ENCODE measurements at places on chromosomes 11 and 22.
A peak's percentile ranks its signal among the peaks of the same experiment; 100 is the strongest.

DNA sequence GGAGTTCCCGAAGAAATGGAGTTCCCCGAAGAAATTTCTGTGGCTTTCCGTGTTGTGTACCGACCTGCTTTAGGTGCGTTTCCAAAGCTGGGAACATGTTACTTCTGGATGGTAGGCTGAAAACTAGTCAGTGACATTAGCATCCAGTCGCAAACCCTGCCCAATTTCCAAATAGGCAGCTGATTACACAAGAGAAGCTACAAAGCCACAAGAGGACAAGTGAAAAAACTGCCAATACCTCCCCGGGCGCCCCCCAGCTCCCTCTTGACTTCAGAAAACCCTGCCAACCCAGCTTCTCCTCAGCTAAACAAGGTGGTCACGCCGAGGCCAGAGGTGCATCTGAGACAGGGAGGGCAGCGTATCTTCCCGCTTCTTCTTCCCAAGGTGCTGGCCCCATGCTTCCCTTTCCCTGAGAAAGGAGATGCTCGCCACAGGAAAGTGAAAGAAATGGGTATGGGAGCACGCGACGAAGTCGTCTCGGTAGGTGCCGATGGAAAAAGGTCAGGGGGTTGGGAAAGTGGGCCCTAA lies 551 bp downstream of the AGBL2 start:
- no peak for DNase-seq

- DNase-seq: no peak
Observed at GRCh38 chr22:48185071-48186055, 1422.9 kb downstream of the TBC1D22A start.

GRCh38 chr22:49774499-49775151 lies 53.0 kb downstream of the BRD1 start:
- no peak for DNase-seq

- DNase-seq: no peak
Observed at GRCh38 chr22:30823015-30823370, 128.3 kb downstream of the OSBP2 start.

GRCh38 chr11:133605482-133605881 lies 73.2 kb upstream of the OPCML start:
- no peak for DNase-seq

GRCh38 chr11:71198141-71198822 lies 54.1 kb downstream of the SHANK2 start:
- DNase-seq: no peak

DNA sequence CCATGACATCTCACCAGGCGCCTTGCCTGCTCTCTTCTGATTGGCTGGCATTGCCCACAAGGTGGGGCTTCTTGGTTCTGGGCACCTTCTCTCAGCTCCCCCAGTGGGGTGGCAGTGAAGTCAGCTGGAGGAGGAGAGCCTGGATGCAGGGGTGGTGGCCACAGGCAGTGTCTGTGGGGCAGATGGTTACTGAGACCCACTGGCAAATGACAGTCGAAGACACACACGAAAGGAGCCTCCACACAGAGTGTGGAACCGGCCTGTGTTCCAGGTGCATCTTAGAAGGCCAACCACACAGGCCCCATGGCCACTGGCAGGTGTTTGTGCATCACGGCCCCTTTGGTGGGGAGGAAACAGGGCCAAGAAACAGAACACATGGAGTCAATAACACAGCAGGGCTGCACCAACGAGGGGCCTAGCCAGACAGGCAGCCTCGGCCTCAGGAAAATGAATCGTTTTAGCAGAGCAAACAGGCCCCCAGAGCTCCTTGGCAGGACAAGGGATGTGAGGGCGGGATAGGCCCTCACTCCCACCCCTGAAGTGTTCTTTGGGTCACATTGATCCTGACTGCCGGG lies 683.4 kb downstream of the TBC1D22A start:
- DNase-seq: no peak

DNA sequence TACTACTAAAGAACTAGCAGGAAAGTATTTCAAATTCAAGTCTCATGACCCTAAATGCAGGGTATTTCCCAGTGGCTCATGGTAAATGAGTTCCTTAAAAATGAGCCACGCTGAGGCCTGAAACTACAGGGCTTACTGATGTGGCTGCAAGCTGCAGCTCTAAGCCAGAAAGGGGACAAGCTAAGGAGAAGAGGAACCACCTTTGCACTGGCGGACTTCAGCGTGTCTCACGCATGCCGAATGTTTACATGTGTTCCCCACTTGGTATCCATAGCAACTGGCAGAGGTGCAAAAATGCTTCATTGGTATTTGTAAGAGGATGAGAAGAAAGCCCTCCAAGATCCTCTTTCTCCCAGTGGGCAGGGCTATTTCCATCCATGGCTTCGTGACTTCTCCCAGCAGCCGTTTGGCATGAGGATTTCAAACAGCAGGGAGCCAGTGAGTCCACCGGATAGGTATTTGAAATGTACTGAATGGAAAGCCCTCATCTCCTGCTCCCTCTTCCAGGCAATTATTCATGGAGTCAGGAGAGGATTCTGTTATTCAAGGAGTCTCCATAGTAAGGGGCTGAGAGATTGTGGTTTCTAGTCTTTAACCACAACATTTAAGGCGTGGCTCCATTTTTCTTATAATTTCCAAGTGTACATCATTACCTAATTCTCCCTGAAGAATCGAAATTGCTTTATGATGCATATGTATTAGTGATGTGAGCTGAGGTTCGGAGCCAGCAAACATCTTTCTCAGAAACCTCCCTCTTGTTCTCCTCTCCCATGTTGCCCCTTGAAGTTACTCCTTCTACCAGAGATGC lies 55.3 kb upstream of the CD44 start:
- peak; percentile 69 for DNase-seq

DNA sequence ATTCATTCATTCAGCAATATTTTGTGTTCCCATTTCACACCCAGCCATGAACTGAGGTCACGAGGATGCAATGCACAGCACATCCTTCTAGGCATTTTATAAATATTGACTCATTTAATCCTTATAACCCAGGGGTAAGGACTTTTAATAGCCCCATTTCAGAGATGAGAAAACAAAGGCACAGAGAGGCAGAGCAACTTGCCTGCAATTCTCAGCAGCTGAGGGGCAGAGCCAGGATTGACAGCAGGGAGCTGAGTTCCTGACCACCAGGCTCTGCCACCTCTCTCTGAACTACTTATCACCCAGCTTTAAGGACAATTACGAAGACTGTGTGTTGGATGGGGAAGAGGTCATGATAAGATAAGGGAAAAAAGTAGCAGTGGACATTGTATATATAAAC lies 12.8 kb upstream of the FGF3 start:
- no peak for DNase-seq
